ENCODE measurements at places on chromosomes 4 and X.

GRCh38 chrX:51332188-51332942 lies at the start of gene NUDT10:
Gene NUDT10 (plus strand): TSS chrX:51332822. CDS start chrX:51332966, 144 bp downstream.
- DNase-seq: no peak

- no peak for DNase-seq
Observed at GRCh38 chr4:78606530-78607095, 55.0 kb downstream of the ANXA3 start.

GRCh38 chrX:35670889-35671288 lies 127.3 kb upstream of the MAGEB16 start:
- no peak for DNase-seq

DNA sequence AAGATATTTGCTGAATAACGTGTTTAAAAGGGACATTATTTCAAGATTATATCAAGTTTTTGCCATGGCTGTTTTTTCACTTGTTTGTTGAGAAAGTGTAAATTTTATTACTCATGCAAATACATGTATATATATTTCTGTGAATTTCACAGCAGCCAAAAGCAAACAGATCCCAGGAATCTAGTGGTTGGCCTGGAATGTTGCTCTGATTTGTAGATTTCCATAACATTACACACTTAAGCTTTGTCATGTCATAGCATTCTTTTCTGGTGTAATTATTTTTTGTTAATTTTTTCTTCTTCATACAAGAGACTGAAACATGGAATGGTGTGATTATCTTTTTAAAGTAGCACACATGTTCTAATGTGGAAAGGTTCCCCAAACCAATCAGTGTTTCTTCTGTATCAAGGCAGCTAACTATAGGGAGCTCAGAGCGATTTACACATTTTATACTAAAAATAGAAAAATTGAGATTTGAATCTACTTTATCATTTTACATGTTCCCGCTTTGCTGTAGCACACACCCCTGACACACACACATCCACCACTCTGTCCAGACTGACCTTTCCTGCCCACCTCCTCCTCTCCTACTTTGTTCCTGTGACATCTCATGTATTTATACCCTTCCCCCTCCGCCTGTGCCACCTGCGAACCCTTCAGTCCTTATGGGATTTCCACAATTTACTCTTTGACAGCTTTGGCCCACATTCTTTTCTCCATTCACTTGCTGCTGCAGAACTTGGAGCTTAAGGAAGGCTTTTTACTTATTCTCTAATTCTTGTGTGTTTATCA lies 20.3 kb downstream of the RUFY3 start:
- DNase-seq: no peak

GRCh38 chr4:137361756-137362470 lies 170.4 kb downstream of the PCDH18 start:
- DNase-seq: no peak

- no peak for DNase-seq
Observed at GRCh38 chr4:8552581-8553205, 27.5 kb upstream of the GPR78 start.

DNA sequence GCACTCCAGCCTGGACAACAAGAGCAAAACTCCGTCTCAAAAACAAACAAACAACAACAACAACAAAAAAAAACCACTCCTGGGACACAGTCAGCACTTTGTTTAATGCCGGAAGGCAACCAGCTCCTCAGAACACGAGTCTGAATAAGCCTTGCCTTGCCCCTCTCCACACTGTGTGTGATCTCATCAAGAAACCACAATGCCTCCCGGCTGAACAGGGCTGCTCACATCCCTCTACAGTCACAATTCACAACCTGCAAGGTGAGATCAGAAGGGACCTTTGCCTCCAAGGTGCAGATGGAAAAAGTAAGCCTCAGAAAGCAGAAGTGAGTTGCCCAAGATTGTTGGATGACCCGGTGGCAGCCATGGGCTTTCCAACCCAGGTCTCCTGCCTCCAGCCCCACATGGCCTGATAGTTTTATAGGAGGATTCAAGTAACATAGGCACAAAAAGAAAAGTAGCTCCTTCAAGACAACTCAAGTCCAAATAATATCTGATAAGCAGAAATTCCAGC lies 80.8 kb downstream of the JAKMIP1 start:
- DNase-seq: no peak

DNA sequence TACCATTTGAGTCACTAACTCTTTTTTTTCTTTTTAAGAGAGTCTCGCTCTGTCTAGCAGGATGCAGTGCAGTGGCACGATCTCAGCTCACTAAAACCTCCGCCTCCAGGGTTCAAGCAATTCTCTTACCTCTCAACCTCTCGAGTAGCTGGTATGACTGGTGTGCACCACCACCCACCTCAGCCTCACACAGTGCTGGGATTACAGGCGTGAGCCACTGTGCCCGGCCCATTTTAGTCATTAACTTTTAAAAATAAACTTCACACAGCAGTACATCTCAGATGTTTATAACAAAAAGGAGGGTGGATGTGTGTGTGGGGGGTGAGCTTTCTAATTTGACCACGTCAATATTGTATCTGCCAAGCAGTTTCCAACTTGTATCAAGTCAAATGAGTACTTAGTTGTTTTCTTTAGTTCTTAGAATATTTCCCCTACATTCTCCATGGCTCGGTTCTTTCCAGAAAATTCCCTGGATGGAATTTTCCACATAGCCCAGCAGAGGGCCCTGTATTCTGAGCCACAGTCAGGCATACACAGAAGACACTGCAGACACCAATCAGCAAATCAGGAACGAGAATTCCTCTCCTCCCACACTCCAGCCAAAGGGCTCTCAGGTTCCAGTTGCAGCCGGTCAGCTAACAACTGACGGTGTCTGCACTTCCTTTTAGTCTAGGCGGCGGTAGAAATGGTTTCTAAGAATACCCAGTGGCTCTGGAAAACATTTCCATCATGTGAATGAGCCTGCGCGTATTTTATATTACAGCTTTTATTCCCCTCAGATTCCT lies 20.1 kb upstream of the ARAF start:
- no peak for DNase-seq

DNA sequence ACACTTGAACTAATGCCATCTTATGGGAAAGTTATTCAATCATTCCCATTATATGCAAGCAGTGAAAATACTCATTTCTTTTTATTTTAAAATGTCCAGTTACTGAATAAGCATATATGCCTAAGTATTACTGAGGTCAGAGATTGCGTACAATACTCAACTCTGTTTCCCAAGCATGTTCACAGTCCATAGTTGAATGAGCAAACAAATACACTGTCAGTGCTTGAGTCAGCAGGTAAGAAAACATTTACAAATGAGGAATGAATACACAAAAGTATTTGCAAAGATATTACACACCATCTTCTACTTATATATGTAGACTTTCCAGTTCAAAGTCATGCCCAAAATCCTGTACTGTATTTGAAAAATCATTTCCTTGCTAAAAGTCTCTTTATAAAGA lies 74.1 kb downstream of the TSPAN5 start:
- DNase-seq: no peak

GRCh38 chrX:70096052-70096451 lies 33.8 kb downstream of the OTUD6A start:
- no peak for DNase-seq

DNA sequence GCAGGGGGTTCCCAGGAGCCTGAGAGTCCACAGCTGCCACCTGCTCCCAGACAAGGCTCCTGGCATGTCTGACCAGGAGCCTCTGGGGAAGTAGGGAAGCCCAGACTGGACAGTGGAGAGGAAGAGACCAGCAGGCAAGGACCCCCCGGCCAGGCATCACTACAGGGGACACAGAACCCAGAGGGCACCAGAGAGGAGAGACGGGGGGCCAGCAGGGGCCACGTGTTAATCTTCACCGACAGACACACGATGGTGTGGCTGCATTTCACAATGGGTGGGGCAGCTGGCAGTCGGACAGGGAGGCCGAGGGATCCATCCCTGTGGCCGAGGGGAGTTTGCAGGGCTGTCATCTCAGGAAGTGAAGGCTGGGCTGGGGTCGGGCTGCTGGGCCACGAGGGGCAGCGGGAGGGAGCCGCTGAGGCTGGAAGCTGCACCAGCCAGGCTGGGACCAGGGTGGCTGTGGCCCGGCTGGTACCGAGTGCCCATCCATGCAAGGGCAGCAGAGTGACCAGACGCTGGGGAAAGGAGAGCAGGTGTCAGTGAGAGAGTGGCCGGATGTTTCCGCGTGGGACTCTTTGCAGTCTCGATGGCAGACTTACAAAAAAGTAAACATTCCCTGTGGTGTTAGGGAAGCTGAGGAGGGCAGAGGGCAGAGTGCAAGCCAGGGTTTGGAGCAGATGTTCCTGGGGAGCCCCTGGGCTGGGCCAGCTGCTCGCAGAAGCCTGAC lies 4.7 kb downstream of the PDE6B start:
- no peak for DNase-seq

GRCh38 chr4:10084651-10085358 lies 31.8 kb downstream of the WDR1 start:
- DNase-seq: peak; percentile 16

- no peak for DNase-seq
Observed at GRCh38 chr4:168486912-168487281, 6.6 kb upstream of the DDX60L start.

DNA sequence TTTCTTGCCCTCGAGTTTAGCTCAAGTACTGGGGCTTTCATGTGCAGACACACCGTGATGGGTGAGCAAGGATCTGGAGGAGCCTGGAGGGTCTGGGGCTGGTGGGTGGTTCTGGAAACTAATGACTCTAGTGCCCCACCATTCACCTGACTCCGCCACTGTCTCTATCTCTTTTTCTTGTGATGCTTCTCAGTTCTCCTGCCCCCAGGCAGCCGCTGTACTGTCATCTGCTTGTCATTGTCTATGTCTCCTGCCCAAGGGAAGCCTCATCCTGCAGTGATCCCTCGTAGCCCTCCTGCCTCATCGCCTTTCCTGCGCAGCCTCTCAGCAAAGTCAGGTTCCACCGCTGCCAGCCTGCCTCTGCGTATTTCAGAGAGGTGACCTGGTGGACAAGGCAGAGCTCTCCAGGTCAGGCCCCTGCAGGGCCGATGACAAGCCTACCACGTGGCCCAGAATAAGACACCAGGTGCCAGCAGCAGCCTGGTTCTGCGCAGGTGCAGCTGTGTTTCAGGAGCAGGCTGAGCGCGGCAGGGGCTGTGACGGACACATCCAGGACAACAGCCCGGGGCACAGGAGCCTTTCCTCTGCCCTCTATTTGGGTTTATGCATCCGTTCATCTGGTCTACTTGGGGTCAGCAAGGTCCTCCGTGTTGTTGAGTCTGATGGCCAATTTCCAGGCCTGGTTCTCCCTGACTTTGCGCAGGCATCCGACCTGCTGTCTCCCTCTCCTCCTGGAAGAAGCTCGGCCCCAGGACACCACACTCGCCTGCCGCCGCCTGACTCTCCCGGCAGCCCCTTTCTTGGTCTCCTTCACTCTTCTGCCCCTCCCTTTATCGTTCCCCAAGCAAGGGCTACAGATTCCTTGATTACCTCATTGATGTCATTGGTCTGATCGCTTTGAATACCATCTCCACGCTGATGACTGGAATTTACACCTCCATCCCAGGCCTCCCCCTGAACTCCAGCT lies 30.9 kb upstream of the CDKN2AIP start:
- no peak for DNase-seq

GRCh38 chr4:4789462-4789861 lies 70.0 kb upstream of the MSX1 start:
- no peak for DNase-seq

GRCh38 chrX:150062292-150063137 lies 124.2 kb upstream of the EOLA2 start:
- DNase-seq: no peak

DNA sequence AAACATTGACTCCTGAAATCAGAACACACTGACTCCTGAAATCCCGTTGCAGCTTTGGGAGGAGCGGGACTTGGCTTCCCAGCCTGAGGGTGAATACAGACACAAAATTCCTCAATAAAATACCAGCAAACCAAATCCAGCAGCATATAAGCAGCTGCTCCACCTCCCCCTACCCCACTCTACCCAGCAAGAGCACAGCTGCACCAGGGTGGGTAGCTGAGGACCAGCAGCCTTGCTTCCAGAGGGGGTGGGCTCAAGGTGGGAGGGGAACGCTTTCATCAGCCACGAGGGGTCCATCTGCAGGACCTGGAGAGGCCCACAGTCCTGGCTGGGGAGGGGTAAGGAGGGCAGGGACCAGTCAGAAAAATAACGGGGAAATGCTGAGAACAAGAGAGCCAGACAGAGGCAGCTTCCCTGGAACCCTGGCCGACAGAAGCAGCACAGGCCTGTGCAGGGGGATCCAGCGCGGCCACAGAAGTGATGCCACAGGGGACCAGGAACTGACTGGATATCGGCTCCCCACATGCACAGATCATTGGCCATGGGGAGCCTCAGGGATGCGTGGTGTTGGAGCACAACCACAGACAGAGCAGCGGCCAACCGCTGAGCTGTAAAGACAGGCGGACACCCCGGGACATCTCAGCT lies 49.8 kb downstream of the FGFRL1 start:
- DNase-seq: no peak

GRCh38 chr4:143728166-143728565 lies 27.7 kb upstream of the FREM3 start:
- no peak for DNase-seq

DNA sequence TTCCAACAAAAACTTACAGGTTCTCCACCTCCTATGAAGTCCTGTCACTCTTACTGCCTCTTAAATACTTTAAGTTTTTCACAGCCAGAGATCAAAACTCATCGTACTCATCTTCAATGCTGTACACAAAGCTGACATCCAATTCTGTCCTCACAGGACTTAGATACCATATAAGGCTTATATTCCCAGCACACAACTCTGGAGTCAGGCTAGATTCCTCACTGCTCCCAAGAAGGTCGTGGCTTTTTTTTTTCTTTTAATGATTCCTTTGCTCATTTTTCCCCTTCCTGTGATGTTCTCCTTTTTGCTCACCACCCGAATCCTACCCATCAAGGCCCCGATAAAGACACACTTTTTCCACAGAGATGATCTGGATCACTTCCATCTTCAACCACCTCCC lies 914 bp downstream of the TRAPPC2 start:
- DNase-seq: no peak

GRCh38 chr4:112546476-112546875 lies 30.5 kb upstream of the NEUROG2 start:
- no peak for DNase-seq

GRCh38 chrX:153342762-153343558 lies 9.0 kb downstream of the ZNF275 start:
- no peak for DNase-seq

DNA sequence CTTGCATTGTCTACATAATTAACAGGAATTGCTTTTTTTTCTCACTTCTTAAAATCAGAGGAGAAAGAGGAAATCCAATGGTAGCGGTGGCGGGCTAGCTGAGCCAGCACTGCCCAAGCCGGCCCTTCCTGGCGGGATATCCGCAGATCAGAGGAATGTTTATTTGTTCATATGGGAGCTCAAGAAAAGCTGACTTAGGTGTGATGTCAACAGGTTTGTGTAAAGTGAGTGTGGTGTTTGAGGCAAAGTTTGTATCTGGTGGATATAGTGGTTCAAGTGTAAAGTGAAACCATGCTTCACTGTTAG lies 466 bp upstream of the SLC39A8 start:
- no peak for DNase-seq

DNA sequence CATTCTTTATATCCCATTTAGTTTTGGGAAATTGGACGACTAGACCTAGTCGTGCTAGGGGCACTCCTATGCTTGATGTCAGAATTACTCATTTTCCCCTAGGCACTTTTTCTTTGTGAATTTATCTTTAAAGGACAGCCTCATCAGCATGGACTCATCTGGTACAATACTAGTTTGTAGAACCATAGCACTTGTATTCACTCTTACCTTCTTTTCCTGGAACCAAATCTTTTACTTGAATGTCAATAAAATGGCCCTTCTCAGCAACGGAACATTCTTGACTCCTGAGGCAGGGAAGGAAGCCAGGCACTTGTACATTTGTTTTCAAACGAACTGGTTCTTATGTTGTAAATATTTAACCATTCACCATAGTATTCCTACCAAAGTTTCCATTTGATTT lies 187.1 kb downstream of the SHROOM3 start:
- DNase-seq: no peak

Data from GM12891 (cell line).